Astrocyte (in vitro differentiated cells and primary cell): ENCODE measurements at places on chromosomes 4 and X. TPM values are rescaled to one million over a fixed set of nuclear protein-coding genes. Genes with fewer than 3 reads are reported as not detected.

Gene RAPGEF2
- total RNA-seq: 50.9 and 59.0 TPM in 2 replicates

- DNase-seq: no peak
Observed at GRCh38 chr4:175932116-175932515, 120.1 kb upstream of the GPM6A start.

GRCh38 chr4:75172551-75172950 lies 239.6 kb downstream of the PARM1 start:
- DNase-seq: no peak

- DNase-seq: no peak
Observed at GRCh38 chr4:108181704-108182103, 13.0 kb upstream of the LEF1 start.

Gene PPP2R2C
- total RNA-seq: 0.72 and 1.1 TPM in 2 replicates

GRCh38 chr4:172657081-172657480 lies 511.5 kb upstream of the GALNT7 start:
- DNase-seq: no peak

- no peak for DNase-seq
Observed at GRCh38 chr4:121096191-121096590, 23.9 kb upstream of the NDNF start.

- no peak for DNase-seq
Observed at GRCh38 chr4:182231496-182231895, 11.7 kb upstream of the TENM3 start.

- DNase-seq: no peak
Observed at GRCh38 chr4:53865054-53865453, 199.4 kb downstream of the CHIC2 start.

DNA sequence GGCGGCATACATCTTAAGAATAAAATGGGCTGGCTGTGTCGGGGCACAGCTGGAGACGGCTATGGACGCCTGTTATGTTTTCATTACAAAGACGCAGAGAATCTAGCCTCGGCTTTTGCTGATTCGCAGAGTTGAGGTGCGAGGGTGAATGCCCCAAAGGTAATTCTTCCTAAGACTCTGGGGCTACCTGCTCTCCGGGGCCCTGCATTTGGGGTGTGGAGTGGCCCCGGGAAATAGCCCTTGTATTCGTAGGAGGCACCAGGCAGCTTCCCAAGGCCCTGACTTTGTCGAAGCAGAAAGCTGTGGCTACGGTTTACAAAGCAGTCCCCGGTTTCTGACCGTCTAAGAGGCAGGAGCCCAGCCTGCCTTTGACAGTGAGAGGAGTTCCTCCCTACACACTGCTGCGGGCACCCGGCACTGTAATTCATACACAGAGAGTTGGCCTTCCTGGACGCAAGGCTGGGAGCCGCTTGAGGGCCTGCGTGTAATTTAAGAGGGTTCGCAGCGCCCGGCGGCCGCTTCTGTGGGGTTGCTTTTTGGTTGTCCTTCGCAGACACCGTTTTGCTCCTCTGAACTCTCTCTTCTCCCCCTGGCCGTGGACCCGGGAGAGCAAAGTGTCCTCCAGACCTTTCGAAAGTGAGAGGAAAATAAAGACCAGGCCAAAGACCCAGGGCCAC lies 1.9 kb downstream of the SHOX start:
- no peak for DNase-seq

DNA sequence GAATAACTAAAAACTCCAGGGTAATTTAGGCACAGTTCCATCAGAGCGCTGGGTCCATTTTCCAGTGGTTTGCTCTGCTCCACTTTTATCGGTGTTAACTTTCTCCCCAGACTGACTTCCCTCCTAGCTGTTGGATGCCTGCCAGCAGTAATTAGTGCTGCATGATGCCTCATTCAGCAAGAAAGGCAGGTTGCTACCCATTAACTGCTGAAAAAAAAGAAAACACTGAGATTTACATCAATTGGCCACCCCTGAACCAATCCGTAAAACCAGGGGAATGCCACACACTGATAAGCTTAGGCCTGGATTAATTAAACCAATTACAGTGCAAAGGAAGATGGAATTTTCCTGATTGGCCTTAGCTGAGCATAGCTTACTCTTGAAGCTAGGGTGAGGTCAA lies 182.4 kb upstream of the CXXC4 start:
- peak; percentile 21 for DNase-seq

Gene SHROOM2
- total RNA-seq: 15.9 and 16.0 TPM in 2 replicates

- DNase-seq: no peak
Observed at GRCh38 chrX:40154250-40154852, 56.6 kb upstream of the BCOR start.

Gene CLCN5
- 14.4 and 16.7 TPM in 2 replicates for total RNA-seq

Gene CITED1
- total RNA-seq: 0.75 TPM in 1 of 2 replicates, not detected in the other

- DNase-seq: no peak
Observed at GRCh38 chrX:49310371-49310770, 6.9 kb downstream of the GAGE10 start.

Gene SPP1
- total RNA-seq: 153 and 217 TPM in 2 replicates

DNA sequence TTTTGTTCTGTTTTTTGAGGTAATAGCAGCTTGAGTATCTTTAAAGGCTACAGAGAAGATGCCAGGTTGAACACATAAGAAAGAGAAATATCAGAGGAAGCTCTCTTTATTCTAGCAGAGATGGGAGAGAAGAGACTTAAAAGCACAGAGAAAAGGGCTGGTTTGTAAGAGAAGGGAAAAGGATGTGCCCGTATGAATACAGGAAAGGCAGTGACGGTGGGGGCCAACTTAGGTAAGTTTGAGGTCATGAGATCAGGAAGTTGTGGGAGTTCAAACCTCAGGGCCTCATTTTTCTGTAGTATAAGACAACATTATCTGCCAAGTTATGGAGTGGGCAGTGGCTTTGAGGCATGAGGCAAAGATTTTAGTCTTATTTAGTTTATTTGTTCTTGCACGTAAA lies 121.3 kb upstream of the S100G start:
- no peak for DNase-seq

Gene SASH3
- not detected in 2 replicates for total RNA-seq

- no peak for DNase-seq
Observed at GRCh38 chr4:1831331-1831730, 24.6 kb downstream of the LETM1 start.

DNA sequence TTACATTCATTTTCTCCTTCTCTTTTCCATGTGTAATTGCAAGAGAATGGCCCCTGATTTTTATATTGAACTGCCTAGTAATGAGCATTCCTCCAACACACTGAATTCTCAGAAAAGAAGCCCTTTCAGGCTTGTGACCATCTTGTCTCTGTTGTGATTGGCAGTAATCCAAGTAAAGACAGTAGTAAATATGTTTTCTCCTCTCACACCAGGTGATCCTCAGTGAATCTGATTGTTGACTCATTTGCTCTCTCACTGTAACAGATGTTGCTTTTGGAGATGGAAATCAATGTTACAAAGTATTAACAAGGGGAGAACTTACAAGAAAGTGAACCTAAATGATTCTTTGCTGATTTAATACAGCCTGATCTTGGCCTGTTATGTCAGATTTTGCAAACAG lies 271.0 kb downstream of the AFF2 start:
- DNase-seq: no peak

DNA sequence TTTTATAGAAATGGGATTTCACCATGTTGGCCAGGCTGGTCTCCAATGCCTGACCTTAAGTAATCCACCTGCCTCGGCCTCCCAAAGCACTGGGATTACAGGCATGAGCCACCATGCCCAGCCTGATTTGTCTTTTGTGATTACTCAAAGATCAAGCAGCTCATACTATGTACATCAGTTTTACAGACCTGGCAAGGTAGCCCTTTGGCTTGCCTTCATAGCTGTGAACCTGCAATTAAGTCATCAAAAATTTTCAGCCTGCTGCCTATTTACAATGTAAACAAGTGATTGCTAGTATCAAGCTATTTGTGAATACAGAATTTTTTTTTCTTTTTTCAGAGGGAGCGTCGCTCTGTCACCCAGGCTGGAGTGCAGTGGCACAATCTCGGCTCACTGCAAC lies 46.2 kb downstream of the GSX2 start:
- no peak for DNase-seq

DNA sequence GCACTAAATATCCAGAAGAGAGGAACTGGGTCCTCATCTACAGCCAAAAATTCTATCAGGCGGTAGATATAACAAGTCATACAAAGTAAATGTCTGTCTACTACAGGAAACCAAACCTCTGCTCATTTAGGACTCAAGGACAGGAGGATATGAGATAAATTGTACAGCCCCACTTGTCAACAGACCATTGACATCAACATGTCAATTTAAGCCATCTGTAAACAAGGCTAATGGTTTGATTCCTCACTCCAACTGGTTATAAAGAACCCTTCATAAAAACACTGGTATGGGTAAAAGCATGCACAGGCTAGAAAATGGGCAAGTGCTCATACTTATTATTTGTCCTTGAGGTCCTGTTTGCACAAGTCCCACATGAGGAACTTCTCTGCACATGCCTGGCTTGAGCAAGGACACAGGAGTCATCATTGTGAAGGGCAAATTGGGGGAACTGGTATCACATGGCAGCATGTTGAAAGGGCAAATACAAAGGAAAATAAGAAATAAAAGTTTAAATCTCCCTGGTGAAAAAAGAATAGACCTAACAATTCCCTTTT lies 13.2 kb downstream of the RTL8B start:
- no peak for DNase-seq
